ENCODE measurements at places on chromosomes 11 and 22.

- no peak for DNase-seq
These were observed 552 bp downstream of the DSCAML1 start for GRCh38 chr11:117796456-117796871.

DNA sequence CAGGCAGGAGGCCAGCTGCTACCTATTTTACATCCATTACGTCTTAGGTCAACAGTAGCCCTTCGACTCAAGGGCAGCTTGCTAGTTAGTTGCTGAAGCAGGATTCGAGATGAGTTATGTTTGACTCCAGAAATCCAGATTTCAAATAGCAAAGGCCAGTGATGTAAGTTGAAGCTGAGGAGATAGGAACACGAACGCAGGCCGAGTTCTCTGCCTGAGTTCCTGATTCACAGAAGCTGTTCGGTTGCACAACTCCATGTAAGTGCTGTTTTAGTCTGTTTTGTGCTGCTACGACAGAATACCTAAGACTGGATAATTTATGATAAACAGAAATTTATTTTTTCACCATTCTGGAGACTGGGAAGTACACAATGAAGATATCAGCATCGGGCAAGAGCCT lies 111.2 kb downstream of the SLC1A2 start:
- no peak for DNase-seq

DNA sequence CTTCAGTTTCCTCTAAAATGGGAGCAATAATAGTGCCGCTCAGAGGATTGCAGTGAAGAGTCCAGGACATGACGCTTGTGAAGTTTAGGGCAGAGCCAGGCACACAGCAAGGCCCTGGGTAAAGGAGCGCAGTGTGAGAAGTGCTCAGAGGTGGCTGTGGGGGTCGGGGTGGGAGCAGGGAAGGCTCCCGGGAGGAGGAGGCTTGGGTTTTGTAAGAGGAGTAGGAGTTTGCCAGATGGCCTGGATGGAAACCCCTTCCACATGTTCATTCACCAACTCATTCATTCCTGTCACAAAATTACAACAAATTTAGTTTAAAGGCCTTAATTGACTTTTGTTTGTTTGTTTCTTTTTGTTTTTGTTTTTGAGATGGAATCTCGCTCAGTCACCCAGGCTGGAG lies 17.0 kb downstream of the CRYBB2 start:
- no peak for DNase-seq

GRCh38 chr11:134604886-134605285 lies 192.8 kb upstream of the B3GAT1 start:
- no peak for DNase-seq

- DNase-seq: no peak
These were observed at the start of gene STK33 for GRCh38 chr11:8593935-8594909. STK33 (minus strand) TSS chr11:8594228; CDS start chr11:8474905, 119,323 bp downstream.

- no peak for DNase-seq
These were observed 93.1 kb upstream of the ZC3H12C start for GRCh38 chr11:110000031-110000502.

GRCh38 chr11:109695696-109696095 lies 273.7 kb downstream of the C11orf87 start:
- no peak for DNase-seq

GRCh38 chr11:103550811-103551210 lies 441.6 kb downstream of the DYNC2H1 start:
- no peak for DNase-seq

DNA sequence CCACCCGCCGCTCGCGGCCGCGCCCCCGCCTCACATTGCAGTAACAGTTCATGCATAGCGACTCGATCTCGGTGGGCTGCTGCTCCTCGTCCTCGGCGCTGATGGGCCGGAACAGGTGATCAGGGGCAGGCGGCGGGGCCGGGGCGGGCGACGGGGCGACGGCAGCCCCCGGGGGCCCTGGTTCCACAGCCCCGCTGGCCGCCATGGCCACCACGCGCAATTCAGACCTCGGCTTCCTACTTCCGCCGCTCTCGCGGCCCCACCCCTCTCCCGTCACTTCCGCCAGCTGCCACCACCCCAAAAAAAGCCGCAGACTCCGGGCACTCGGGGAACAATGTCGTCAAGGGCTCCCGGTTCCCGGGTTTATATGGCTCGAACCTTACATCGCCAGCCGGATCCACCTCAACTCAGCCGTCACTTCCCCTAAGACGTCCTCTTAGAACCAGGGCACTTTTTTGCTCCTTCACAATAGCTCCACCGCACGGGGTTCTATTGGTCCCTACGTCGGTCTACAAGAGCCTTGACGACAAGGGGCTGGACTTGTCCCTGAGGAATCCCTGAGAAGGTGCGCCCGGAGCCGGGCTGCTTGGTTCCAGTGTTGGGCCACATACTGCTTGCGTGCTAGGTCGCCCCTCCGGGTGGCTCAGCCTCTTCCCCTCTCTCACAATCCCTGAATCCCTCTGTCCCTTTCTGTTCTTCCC lies at the start of gene ZPR1:
ZPR1 (minus strand) TSS at position 238 of the 701 bp plus-strand sequence; CDS start at position 205, 33 bp downstream.
- peak; percentile 81 for DNase-seq
